MG63 (cell line): ENCODE measurements at places on chromosomes 2 and 18. TPM values are rescaled to one million over a fixed set of nuclear protein-coding genes. Genes with fewer than 3 reads are reported as not detected.

The SERPINB10 gene
- total RNA-seq: not detected in 2 replicates

The GPC1 gene
- total RNA-seq: 95.4 and 177 TPM in 2 replicates

The MDH1B gene
- total RNA-seq: 0.72 and 11.4 TPM in 2 replicates

The ACOXL gene
- total RNA-seq: not detected in 2 replicates

The CTAGE1 gene
- total RNA-seq: not detected in 2 replicates

The GALR1 gene
- not detected in 2 replicates for total RNA-seq

The FOXI3 gene
- total RNA-seq: not detected in 2 replicates

The GPAT2 gene
- not detected in 2 replicates for total RNA-seq

The ANKRD44 gene
- 0.66 and 5.9 TPM in 2 replicates for total RNA-seq

GRCh38 chr18:66621816-66622576 is 18.1 kb upstream of the CDH19 start:
- no peak for DNase-seq

DNA sequence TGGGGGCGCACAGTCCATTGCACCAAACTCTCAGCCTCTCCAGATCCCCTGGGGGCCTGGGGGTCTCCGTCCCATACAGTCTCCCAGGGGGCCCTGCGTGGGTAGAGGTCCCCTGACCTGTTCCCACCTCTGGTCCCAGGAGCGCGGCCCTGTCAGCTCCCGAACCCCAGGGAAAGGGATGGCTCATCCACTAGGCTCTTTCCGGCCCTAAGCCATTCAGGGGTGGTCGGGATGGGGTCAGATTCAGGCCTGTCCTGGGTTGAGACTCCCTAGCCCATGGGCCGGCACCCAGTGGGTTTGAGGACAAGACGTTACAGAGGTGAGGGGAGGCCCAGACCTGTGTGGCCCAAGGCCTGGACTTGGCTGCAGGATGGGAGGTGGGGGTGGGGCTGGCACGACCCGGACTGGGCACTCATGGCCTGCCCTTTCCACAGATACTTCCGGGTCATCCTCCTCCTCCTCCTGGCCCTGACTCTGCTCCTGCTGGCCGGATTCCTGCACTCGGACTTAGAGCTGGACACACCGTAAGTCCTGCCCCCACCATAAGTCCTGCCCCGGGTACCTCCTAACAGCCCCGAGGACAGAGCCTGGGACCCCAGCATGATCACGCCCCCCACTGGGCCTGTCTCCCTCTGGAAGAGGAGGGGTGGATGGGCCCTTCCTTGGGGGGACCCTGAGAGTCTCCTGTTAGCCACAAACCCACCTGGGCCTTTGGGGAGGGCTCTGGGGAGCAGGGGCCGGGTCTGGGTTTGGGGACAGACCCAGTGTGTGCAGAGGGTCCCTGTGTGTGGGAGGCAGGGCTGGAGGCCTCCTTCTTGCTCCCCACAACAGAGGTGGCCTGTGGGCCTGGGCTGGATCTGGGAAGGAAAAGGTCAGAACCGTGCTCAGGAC is 10.1 kb upstream of the NEU4 start:
- no peak for DNase-seq

- DNase-seq: no peak
Observed at GRCh38 chr2:137942037-137942832, 22.0 kb upstream of the HNMT start.

DNA sequence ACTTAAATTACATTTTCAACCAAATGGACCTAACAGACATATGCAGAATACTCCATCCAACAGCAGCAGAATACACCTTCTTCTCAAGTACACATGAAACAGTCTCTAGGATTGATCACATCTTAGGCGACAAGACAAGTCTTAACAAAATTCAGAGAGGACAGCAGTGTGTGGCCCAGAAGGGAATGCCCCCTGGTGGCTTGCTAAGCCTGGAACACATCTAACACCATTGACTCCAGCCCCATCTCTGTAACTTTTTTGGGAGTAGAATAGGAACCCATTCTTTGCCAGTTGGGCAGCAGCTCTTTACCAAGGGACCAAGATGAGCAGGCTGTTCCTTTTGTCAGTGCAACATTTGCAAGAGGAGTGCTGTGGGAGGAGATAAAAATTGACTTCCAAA is 249.9 kb downstream of the PLCL1 start:
- DNase-seq: peak; percentile 2

GRCh38 chr18:29871246-29871645 is 1171.3 kb downstream of the DSC3 start:
- no peak for DNase-seq

- DNase-seq: peak; percentile 70
Observed at GRCh38 chr18:1094409-1094808, 189.7 kb downstream of the ADCYAP1 start.

- DNase-seq: peak; percentile 54
Observed at GRCh38 chr2:160062292-160063005, at the start of gene PLA2R1. TSS of gene PLA2R1 (minus strand) at chr2:160062615. CDS start at chr2:160062403, 212 bp downstream.

- no peak for DNase-seq
Observed at GRCh38 chr2:176561706-176562105, 292.5 kb downstream of the MTX2 start.

DNA sequence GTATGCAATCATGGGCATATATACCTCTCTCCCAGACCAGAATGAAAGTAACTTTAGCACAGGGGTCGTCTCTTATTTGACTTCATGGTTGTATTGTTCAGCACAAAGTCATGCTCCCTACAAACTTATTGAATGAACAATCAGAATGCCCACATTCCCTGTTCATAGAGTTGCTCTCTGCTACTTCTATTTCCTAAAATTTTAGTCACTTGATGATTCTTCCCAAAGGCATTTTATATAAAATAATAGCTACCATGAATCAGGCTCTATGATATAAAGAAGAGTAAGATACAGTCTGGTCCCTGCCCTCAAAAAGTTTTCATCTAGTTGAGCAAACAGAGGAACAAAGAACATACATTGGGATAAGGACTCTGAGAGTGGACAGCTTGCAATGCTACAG is 162.2 kb downstream of the SLC39A10 start:
- no peak for DNase-seq

- DNase-seq: peak; percentile 5
Observed at GRCh38 chr2:17588031-17588430, 47.5 kb downstream of the VSNL1 start.
